ENCODE measurements at places on chromosomes 6 and 20. TPM values are rescaled to one million over a fixed set of nuclear protein-coding genes. Genes with fewer than 3 reads are reported as not detected.
A peak's percentile ranks its signal among the peaks of the same experiment; 100 is the strongest.

The PAQR8 gene
- total RNA-seq = 1.5 TPM

GRCh38 chr6:3516092-3516491 is 59.2 kb upstream of the SLC22A23 start:
- H3K4me3 ChIP-seq = no peak overlapping the region
- DNase-seq = no peak

DNA sequence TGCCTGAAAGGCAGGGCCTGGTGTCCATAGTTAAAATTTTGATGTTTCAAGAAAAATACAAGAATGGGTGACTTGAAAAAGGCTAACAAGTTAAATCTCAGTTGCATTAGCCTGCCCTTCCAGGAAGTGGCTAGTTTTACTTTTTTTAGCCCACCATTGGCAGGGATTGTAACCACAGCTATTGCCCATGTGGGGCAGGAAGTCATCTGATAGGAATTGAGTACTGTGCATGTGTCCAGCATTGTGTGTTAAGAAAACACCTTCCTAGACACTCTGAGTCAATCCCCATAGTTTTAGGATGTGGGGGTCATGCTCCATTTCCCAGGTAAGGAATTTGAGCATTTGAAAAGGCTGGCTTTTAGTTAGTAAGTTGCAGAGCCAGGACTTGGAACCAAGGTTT is 26.9 kb downstream of the LYRM2 start:
- H3K27ac ChIP-seq = no peak overlapping the region
- no peak overlapping the region for H3K4me3 ChIP-seq
- H3K36me3 ChIP-seq = no peaks in the 10 kb centered on the region
- DNase-seq = no peak

- DNase-seq = peak; percentile 40
- peaks cover 11% of the 10 kb centered on the region for H3K36me3 ChIP-seq
- H3K4me3 ChIP-seq = peak overlapping the region; percentile 83
- no peaks in the 10 kb centered on the region for H3K27me3 ChIP-seq
Measured at GRCh38 chr6:33313105-33313708, 671 bp downstream of the TAPBP start.

GRCh38 chr6:68144667-68145066 is 490.4 kb upstream of the ADGRB3 start:
- no peak overlapping the region for H3K4me3 ChIP-seq
- no peaks in the 10 kb centered on the region for H3K4me1 ChIP-seq
- DNase-seq = no peak
- H3K36me3 ChIP-seq = no peaks in the 10 kb centered on the region

GRCh38 chr20:48788486-48789072 is 39.2 kb downstream of the PREX1 start:
- H3K4me1 ChIP-seq = peaks cover 62% of the 10 kb centered on the region
- peak; percentile 61 for DNase-seq
- no peak overlapping the region for H3K4me3 ChIP-seq
- peaks cover 3% of the 10 kb centered on the region for H3K36me3 ChIP-seq
- no peaks in the 10 kb centered on the region for H3K27me3 ChIP-seq
- peak overlapping the region; percentile 54 for H3K27ac ChIP-seq

DNA sequence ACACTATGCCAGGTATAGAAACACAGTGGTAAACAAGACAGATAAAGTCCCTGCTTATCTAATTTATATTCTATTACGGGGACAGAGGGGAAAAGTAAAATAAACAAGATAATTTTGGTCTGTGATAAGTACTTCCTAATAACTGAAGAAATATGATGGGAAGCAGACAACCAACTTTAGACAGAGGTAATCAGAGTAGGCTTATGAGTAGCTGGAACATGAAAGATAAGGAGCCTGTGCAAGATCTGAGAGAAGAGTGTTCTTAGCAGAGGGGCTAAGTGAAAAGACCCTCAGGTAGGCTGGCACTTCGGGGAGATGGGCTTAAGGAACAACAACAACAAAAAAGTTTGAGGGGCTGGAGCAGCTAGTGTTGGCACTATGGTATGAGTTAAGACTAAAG is 4.1 kb downstream of the RNF8 start:
- H3K27ac ChIP-seq = no peak overlapping the region
- DNase-seq = no peak
- peaks cover 9% of the 10 kb centered on the region for H3K4me1 ChIP-seq
- H3K27me3 ChIP-seq = no peaks in the 10 kb centered on the region
- H3K36me3 ChIP-seq = peaks cover 16% of the 10 kb centered on the region

- H3K27me3 ChIP-seq = peaks cover 7% of the 10 kb centered on the region
- H3K36me3 ChIP-seq = no peaks in the 10 kb centered on the region
- no peak overlapping the region for H3K4me3 ChIP-seq
- DNase-seq = no peak
- H3K27ac ChIP-seq = no peak overlapping the region
Measured at GRCh38 chr6:53417141-53417540, 68.4 kb upstream of the ELOVL5 start.

DNA sequence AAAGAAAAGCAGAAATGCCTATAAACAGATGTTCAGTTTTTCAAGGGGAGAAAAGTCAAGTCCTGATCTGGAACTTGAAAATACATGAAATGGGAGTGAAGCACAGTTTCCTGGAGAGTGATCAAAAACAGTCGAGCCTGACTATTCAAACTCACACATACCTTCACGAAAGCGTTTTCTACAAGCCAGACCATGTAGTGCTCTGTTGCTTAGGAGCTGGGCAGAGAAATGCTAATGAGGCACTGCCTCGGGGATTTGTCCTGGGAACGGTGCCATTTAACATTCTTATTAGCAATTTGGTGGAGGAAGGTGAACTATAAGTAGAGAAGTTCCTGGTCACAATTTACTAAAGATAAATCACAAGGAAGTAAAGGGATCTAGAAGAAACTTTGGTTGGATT is 5.9 kb downstream of the NHSL1 start:
- peaks cover 4% of the 10 kb centered on the region for H3K36me3 ChIP-seq
- H3K4me1 ChIP-seq = peaks cover 16% of the 10 kb centered on the region
- no peak overlapping the region for H3K4me3 ChIP-seq
- H3K27me3 ChIP-seq = no peaks in the 10 kb centered on the region
- no peak overlapping the region for H3K27ac ChIP-seq

DNA sequence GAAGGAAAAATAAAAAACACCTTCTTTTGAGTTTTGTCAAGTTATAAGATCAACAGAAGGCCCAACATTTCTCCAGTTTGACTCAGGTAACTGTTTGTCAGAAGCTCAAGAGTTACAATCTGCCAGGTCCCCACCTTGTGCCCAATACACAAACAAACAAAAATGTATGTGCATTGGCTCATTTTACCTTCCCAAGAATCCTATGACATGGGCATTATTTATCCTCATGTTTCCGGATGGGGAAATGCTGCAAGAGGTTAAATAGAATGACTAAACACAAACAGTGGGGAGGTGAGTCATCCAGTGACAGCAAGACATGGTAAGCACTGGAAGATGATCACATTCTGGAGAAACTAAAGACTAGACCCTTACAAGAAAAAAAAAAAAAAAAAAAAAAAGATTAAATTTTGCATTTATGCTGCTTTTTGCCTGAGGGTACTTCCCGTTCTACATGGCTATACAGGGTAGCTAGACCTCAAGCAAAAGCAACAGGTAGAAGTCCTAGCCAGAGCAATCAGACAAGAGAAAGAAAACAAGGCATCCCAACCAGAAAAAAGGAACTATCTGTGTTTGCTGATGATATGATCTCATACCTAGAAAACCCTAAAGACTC is 23.6 kb upstream of the ANKRD60 start:
- no peaks in the 10 kb centered on the region for H3K4me1 ChIP-seq
- H3K4me3 ChIP-seq = no peak overlapping the region
- H3K27me3 ChIP-seq = no peaks in the 10 kb centered on the region
- H3K27ac ChIP-seq = no peak overlapping the region
- DNase-seq = peak; percentile 66
- H3K36me3 ChIP-seq = peaks cover 4% of the 10 kb centered on the region

The CST5 gene
- not detected for total RNA-seq

DNA sequence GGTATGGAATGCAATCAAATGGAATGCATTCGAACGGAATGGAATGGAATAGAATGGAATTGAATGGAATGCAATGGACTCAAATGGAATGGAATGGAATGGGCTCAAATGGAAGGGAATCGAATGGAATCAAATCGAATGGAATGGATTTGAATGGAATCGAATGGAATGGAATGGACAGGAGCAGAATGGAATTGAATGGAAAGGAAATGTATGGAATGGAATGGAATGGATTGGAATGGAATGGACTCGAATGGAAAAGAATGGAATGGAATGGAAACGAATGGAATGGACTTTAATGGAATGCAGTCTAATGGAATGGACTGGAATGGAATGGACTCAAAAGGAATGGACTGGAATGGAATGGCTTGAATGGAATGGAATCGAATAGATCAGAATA is 18.3 kb upstream of the DEFB115 start:
- no peaks in the 10 kb centered on the region for H3K4me1 ChIP-seq
- no peak overlapping the region for H3K27ac ChIP-seq
- no peaks in the 10 kb centered on the region for H3K27me3 ChIP-seq
- no peak overlapping the region for H3K4me3 ChIP-seq
- DNase-seq = no peak

Measured in A673 (cell line).